GM23338 (cell line): ENCODE measurements at places on chromosomes 3 and 15.

DNA sequence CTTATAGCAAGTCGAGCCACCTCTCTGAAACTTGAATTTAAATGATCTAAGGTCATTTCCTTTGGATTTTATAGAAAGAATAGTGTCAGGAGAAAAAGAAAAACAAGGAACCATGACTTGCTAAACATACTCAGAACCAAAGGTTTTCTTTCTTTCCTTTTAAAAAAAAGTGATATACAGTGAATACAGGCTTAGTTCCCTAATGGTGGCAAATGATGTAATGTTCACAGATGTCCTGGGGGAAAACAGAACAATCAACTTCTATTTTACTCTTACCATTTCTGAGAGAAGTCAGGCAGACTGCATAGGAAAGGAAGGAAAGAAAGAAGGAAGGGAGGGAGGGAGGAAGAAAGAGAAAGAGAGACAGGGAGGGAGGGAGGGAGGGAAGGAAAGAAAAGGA, 56.5 kb downstream of the ST6GAL1 start:
- DNase-seq: no peak

GRCh38 chr3:72636969-72637597, 211.2 kb downstream of the SHQ1 start:
- DNase-seq: no peak

DNA sequence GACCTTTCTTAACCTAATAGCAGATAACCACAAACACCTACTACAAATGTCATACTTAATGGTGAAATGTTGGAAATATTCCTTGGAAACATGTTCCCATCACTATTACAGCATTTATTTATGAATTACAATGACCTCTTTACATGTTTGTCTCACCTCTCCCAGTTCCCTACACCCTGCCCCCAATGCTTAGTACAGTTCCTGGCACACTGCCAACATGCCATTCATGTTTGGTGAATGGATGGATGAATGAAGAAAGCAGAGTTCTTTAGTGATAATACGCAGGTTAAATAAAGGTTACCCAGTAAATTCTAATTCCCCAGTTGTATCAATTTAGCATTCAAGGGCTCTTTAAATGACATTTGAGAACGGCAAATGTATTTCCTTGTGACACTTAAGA, 259.9 kb upstream of the ATP11B start:
- DNase-seq: no peak

DNA sequence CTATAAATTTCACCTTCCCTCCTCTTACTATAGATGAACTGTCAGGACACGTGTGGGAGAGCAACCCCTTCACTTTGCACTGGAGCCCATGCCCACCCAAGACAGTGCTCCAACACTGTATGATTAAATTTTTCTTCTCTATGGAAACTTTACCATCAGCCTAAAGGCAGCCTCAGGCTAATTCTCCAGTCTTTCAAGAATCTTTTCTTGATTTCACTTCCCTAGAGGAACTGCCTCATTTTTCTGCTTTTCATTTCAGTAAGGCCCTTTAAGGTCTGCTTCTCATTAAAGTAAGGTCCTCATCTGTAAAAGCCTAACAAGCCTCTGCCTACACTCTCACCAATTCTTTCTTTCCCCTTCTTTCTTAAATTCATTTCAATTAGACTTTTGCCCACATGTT, 137.3 kb downstream of the KCNMB2 start:
- no peak for DNase-seq

DNA sequence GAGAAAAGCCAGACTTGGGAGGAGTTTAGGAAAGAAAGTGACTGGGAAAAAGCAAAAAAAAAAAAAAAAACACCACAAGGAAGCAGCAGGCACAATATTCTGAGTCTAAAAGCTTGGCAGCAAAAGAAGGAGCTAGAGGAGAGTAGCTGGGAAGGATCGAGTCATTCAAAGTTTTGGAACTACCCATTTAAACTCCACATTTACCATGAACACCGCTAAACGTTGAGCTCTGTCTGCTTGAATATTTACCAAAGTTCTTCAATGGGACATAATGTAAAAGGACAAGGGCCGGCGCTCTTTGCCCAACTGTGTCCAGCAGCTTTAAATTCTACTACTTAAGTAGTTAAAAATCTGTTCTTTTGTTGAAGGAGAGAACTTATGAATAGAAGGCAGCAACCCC, 481.9 kb downstream of the FOXP1 start:
- no peak for DNase-seq

GRCh38 chr3:179186426-179186825, 38.3 kb downstream of the PIK3CA start:
- DNase-seq: no peak

GRCh38 chr3:94162700-94163099, 99.8 kb downstream of the NSUN3 start:
- peak; percentile 5 for DNase-seq

- DNase-seq: no peak
Observed at GRCh38 chr15:61049028-61049427, 180.1 kb downstream of the RORA start.

- DNase-seq: peak; percentile 82
Observed at GRCh38 chr3:173397161-173398110, at the start of gene NLGN1. NLGN1 (plus strand) TSS chr3:173397744.

GRCh38 chr3:102163039-102163817, 271.6 kb upstream of the ZPLD1 start:
- DNase-seq: no peak

GRCh38 chr3:51974963-51975851, at the start of gene ABHD14A:
ABHD14A (plus strand) TSS chr3:51975064; CDS start chr3:51975136, 72 bp downstream.
- DNase-seq: peak; percentile 75

DNA sequence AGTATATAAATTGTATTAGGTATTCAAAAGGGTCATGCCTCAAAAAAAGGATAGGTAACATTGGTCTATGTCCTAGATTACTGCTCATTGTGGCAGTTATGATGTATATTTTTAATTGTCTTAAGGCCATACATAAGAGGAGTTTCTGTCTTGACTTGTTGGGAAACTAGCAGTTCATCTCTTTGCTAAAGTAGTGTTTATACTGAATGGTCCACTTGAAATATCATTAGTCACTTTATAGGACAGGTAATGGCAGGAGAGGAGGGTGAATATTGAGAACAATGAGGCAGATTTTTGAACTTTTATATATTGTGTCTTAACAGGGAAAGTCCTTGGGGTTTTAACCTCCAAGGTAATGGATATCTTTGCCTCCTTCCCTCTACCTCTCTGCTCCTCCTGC, 58.4 kb downstream of the TP63 start:
- no peak for DNase-seq

GRCh38 chr3:158710601-158711000, 21.7 kb downstream of the RARRES1 start:
- DNase-seq: no peak

DNA sequence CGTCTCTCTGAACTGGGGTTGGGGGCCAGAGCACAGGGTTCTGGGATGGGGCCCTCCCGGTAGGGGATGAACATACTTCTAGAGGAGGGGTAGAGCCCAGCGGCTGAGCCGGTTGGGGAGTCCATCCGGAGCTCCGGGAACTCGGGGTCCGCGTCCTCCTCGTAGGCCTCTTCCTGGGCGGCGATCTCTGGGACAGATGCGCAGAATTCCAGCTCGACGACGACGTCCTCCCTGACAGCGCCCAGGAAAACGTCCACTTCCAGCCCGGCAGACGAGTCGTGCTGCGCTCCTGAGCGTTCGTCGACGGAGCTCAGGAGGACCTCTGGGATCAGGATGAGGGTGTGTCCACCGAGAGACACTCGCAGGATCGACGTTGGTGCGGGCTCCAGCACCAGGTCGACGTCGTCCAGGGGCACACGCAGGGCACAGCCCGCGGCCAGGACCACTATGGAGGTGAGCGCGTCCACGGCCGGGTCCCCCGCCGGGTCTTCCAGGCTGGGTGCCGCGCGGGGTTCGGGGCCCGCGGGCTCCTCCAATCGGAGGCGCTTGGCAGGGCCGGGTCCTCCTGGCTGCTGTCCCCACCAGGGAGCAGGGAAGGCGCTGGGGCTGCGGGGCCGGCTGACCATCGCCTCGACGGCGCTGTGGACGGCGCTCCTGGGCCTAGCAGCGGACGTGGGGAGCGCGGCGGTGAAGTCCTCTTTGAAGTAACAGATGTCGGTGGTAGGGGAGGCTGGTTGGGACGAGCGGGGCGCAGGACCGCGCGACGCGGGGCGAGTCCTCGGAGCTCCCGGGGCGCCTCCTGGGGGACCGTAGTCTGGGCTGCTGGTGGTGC, 474 bp downstream of the PRR23B start:
- DNase-seq: no peak

DNA sequence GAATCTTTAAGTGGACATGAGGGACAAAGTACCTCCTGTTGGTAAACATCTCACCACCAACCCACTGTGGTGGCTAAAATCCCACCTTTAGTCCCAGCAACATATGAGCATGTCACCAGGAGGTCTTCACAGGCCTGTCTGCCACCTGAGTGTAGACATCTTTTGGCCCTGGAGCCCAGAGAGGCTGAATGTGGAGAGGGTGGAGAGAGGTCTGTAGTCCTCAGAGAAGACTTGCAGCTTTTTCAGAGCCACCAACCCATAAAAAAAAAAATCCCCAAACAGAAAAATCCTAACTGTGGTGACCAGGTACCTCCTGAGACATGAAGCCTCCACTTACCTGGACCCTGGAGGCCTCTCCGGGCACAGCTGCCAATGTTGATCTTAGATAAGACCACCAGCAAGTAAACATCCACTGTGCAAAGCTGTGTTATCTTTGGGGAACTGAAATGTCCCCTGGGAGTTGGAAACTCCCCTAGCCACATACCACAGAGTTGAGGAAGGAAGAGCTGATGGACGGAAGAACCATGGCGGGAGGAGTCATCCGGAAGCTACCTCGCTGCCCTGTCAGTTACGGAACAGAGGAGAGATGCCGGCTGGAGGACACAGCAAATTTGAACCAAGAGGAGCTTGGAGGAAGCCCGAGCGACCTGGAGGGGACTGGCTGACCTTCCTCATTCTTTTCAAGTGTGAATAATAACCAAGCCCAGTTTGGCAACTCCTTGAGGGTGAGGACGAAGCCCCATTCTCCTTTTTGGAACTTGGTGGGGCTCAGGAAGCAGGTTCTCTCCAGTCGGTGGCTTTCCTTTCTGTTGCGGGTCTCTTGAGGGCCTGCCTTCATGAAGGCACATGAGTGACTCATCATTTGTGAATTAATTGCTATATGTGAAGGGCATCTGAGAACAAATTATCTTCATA, at the start of gene GHRL:
Gene GHRL (minus strand): TSS at position 443 of the 915 bp plus-strand sequence. CDS start 2,767 bp downstream, outside the sequence.
- DNase-seq: no peak

- no peak for DNase-seq
Observed at GRCh38 chr15:44811337-44811736, 75.0 kb downstream of the TRIM69 start.

DNA sequence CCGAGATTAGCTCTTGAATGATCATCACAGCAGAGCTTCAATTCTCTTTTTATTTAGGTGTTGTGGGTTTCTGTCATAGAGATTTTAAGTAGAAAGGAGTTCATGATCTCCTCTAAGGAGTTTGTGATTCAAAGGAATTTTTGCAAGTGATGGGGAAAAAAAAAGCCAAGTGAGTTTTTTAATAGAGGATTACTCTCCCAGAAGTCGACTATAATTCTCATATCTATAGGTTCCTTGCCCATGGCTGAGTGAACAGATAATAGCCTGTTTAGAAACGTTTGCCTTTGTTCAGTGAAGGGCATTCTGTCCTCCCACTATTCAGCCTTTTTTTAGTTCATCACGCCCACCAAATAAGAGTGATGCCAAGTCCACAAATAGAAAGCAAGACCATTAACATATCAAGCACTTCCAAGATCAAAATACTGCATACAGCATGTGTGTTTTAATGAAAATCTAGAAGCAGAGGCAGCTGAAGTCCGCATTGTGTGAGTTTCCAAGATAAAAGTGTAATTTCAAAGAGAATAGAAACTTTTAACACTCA, 398.4 kb upstream of the CNTN3 start:
- no peak for DNase-seq

DNA sequence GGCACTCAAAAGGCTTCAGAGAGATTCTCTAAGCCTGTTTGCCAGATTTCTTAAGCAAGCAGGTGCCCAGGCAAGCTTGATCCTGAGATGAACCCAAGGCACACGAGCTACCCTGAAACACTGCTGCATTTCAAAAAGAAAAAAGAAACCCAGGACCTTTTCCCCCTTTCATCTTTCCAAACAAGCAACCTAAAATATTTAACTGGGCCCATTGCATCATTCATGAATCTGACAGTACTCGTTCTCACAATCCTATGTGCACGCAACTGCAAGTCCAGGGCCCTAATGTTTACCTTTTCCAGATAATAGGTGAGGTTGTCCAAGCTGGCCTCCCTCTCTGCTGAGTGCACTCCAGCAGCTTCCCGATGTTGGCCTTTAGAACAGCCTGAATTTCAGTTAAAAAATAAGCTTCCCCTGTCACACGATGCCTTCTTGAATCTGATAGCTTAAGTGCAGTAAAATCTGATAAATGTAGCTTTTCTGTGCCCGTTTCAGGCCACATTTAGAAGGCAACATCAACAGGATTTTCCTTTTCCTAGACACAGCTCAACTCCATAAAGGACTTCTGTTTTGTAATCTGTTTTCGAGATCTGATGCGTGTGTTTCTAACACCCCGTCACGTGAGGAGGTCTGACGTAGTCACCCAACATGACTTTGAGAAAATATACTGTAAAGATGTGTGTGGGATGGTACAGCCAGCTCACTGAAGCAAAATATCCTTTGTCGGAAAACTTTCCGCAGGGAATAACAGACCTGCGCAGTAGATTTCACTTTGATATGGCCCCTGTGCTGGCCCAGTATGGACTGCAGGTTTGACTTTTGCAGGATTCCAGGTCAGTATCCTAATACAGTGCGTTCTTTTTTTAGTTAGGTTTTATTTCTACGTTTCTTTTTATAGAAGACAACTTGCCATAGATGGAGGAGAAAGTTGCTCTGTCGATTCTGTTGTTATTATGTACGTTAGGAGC, 55.1 kb upstream of the RASA2 start:
- no peak for DNase-seq

DNA sequence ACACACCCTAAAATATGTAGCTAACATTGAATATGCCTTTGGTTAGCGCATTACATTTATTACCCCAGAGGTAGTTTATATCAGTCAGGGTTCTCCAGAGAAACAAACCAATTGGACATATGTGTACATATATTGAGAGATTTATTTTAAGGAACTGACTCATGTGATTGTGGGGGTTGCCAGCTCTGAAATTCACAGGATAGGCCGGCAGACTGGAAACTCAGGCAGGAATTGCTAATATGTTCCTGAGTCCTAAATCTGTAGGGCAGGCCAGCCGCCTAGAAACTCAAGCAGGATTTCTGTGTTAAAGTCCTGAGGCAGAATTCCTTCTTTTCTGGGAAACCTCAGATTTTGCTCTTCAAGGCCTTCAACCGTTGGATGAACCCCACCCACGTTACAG, 189.7 kb downstream of the CDIN1 start:
- no peak for DNase-seq

DNA sequence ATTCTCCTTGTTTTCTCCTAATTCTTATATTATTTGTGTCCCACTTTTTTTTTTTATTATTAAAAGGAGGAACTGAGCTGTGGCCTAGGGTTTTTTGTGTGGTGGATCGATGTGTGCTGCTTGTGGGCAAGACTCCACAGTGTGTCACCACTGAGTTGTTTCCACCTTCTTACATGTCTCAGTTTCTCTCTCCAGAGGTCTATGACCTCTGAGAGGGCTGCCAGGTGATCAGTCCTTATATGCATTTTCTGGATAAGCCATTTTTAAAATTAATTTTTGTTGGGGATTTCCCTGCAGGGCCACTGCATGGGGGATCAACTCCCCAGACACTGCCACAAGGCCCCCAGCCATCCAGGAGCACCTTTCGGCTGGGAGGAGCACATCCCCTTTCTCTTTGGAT, 27.8 kb downstream of the IQCF6 start:
- DNase-seq: no peak

- no peak for DNase-seq
Observed at GRCh38 chr3:195746346-195746745, 25.6 kb downstream of the MUC20 start.

GRCh38 chr3:195903950-195904290, 4.4 kb downstream of the TNK2 start:
- DNase-seq: no peak

- no peak for DNase-seq
Observed at GRCh38 chr3:128794067-128794768, 68.2 kb downstream of the RAB7A start.
